ENCODE measurements at places on chromosomes 4 and X.
A peak's percentile ranks its signal among the peaks of the same experiment; 100 is the strongest.

DNA sequence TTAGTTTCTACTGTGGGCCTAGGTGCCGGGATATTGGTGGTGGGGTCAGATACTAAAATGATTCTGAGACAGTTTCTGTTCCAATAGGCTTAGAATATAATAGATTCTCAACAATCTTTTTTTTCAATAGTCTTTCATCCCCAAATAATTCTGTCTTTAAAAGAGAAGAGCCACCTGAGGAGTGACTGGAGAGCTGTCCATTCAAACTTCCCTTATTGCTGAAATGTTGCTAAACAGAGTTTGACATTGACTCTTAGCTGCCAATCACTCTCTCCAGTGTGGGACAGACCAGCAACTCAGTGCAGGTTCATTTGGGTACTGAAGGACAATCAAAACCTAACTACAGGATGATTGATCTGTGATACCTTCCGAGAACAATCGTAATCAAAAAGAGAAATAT lies 12.4 kb upstream of the ADH7 start:
- no peak for DNase-seq

DNA sequence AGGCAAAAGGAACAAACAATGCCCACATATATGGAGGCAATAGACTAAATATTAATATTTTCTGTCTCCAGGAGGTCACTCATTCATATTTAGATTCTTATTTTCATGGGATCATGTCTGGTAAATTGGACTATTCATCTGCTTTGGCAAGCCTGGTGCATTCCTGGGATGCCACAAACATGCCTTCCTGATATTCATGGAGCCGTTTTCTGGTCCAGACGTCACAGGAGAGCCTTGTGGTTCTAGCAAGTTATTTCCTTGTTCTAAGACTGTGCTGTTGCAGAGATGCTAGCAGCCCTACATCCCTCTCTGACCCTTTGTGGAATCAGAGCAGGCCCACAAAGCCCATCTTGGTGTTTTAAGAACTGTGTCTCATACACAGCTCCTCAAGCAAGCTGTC lies 16.1 kb upstream of the EXOSC9 start:
- peak; percentile 56 for DNase-seq

DNA sequence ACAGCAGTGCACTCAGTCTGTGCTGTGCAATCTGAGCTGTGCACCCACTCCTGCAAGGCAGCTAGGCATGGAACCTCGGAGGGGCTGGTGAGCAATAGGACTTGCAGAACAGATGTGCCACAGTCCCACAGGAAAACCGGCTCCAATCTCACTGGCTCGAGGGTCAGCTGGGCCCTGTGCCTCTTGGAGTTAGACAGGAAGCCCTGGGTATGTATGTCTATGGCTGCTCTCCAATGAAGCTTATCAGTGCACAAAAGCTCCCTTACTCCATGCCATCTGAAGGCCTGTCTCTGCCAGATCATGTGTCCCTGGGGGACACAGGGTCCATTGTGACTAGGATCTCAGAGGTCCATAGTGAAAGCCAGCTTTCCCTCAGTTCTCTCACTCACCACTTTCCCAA lies 335.8 kb downstream of the SH3BGRL start:
- DNase-seq = no peak

DNA sequence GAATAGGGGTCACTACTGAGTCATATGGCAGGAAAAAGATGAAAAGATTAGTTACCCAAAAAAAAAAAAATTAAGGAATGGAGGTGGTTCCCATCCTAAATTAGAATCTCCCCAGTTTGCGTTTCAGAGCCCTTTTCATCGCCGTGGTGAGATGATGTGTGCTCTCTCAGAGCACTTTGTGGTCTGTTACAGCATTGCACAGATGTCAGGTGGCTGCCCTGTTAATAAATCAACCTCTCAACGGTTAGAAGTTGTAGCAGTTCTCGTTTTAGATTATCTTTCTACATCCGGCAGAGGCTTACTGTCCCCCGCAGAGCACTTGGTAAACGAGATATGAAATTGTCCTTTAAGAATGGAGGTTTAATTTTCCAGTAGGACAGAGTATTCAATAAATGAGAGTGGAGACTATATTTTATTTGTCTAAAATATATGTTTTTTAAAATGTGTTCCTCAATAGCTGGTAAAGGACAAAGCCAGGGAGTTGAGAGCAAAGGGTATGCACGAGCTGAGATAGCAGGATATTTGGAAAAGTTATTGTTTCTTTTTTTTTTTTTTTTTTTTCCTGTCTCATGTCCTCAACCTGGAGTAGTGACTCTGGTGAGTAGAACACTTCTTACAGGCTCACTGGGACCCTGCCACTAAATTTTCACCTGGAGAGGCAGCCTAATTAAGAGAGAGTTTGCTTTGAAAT lies 26.9 kb downstream of the AFF1 start:
- DNase-seq = no peak

- DNase-seq = no peak
These were observed 34.7 kb downstream of the LUZP4 start for GRCh38 chrX:115324194-115324593.

DNA sequence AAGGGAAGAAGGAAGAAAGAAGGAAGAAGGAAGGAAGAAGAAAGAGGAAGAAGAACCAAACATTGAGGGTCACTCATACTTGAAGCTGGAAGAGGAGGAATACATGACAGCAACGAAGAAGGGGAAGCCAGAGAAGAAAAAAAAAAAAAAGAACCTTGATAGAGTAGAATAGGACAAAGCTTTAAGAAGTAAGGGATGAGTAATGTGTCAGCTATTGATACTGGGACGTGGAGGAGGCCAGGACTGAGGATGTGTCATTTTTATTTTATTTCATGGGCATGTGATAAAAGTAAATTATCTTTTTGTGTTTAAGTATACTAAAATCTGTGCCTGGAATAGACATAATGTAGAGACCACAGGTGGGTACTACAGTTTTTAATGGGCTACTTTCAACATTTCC lies 6.4 kb downstream of the EDA2R start:
- no peak for DNase-seq

DNA sequence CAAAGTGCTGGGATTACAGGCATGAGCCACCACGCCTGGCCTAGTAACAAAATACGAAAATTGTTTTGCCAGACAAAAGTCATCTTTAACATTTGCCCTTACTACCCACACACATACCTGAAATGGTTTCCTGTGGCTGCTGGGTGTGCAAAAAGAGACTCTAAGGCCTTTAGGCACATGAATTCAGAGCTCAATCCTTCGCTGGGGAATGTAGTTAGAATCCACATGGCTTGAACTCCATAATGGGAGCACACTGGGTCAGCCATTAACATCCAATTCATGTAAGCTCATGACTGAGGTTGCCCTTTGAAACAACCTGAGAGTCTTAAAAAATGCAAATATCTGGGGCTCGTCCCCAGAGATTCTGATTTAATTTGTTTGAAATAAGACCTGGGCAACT lies 87.8 kb downstream of the HPGD start:
- no peak for DNase-seq

Measured in T1000 (cell line).